Left renal pelvis (tissue), 4 donors: ENCODE measurements at places on chromosomes 7 and 10. TPM values are rescaled to one million over a fixed set of nuclear protein-coding genes. Genes with fewer than 3 reads are reported as not detected.

The ZNF736 gene
- 20.2 TPM for polyA plus RNA-seq

The FFAR4 gene
- polyA plus RNA-seq, result not detected

The ADCY1 gene
- 2.8 TPM for polyA plus RNA-seq

The RET gene
- 29.4 TPM for polyA plus RNA-seq

The ADRA2A gene
- polyA plus RNA-seq, result 0.45 TPM

The PPP1R3C gene
- polyA plus RNA-seq, result 52.5 TPM

The PTPRE gene
- polyA plus RNA-seq, result 6.6 TPM

The PYROXD2 gene
- polyA plus RNA-seq, result 40.3 TPM

The DMBT1 gene
- 0.07 TPM for polyA plus RNA-seq

The AGR3 gene
- not detected for polyA plus RNA-seq

The GRID2IP gene
- polyA plus RNA-seq, result 0.16 TPM

The SSBP1 gene
- polyA plus RNA-seq, result 114 TPM

The AKR1E2 gene
- 7.0 TPM for polyA plus RNA-seq

The C10orf105 gene
- 0.17 TPM for polyA plus RNA-seq

The ASB13 gene
- 25.6 TPM for polyA plus RNA-seq

The PNLIPRP3 gene
- polyA plus RNA-seq, result not detected

The PON1 gene
- 1.0 TPM for polyA plus RNA-seq
